ENCODE measurements at places on chromosomes 11 and 22.

- no peak for DNase-seq
These were observed 69.7 kb upstream of the RASD2 start for GRCh38 chr22:35470903-35471321.

DNA sequence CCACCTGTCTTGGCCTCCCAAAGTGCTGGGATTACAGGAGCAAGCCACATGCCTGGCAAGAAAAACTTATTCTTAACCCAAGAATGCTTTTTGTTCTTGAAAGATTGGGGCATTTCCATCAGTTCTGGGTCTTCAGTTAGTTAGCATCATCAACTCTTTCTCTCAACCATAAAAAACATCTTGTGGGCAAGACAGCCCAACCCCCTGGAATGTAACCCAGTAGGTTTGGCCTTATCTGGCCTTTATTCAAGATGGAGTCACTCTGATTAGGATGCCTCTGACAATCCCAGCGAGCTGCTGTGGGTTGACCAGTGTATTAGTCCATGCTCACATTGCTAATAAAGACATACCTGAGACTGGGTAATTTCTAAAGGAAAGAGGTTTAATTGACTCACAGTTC lies 9.2 kb upstream of the TPCN2 start:
- DNase-seq = no peak

DNA sequence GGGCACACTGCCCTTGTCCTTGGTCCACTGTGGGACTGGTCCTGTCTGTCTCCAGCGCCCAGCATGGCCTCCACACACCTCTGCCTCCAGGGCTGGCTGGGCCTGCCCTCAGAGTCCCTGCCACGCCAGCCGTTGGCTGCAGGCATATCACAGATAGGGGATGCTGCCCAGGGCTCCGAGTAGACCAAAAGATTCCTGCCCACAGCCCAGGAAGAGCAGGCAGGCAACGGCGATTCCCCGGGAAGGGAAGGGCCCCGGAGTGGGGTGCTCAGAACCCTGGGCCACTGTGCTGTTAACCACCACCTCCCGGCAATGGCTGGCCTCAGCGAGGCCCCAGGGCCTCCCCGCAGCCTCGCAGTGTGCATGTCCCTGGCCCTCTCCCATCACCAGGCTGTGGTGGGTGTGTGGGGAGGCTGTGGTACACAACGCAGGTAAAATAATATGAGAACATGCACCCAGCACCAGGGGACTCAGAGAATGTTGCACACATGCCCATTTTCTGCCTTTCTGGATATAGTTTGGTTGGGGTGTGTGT lies 2.2 kb downstream of the IFITM5 start:
- no peak for DNase-seq

GRCh38 chr11:119700536-119701346 lies 28.3 kb downstream of the NECTIN1 start:
- DNase-seq = no peak

DNA sequence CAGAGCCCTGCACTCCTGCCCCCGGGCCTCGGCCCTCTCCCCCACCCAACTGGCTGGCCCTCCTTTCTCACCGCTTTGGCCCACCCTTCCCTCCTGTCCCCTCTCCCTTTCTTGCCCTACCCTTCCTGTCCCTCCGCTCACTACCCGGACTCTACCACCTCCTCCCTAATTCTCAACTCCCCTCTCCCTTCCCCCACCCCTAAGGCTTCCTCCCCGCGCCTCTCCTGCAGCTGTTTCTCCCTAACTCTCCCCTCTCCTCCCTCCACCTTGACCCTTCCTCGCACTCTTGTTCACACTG lies 421 bp downstream of the SLC15A3 start:
- no peak for DNase-seq

DNA sequence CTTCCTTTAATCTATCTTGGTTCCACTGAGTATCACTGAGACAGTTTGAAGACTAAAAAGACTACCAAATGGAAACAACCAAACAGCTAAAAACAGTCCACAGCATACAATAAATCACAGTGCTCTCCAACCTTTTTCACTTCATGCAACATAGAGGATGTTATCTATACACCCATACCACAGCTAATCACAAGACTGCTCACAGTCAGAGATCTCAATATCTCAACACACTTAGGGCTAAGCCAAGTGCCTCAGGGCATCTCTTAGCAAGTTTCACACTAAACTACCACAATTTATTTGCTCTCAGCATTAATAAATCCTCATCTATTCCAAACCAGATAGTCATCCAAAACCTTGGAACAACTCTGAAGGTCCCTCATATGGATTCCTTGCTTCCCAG lies 129.4 kb downstream of the SBF2 start:
- DNase-seq = no peak

DNA sequence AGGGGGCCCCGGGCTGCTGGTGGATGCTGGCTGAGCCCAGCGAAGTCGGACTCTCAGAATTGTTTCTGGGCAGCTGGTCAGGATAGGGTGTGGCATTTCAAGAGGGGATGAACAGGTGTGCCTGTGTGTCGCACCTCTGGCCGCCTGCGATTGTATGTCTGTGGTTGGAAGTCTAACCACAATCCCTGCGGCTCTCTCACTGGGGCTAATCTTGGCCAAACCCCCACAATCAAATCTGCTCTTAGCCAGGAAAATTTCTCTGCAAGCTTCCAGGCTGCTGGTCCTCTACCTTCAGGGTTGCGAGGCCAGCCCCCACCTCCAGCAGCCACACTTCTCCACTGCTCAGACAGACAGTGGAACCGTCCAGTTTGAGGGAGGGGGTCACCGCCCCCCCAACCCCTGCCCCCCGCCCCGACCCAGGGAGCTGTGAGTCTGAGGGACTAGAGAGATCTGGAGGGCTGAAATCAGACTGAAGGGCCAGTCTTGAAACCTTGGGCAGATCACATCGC lies 953 bp downstream of the ATG16L2 start:
- DNase-seq = no peak

GRCh38 chr11:33027846-33028536 lies 11.4 kb upstream of the TCP11L1 start:
- DNase-seq = no peak

GRCh38 chr11:45354976-45355705 lies 69.0 kb upstream of the SYT13 start:
- DNase-seq = peak; percentile 88

DNA sequence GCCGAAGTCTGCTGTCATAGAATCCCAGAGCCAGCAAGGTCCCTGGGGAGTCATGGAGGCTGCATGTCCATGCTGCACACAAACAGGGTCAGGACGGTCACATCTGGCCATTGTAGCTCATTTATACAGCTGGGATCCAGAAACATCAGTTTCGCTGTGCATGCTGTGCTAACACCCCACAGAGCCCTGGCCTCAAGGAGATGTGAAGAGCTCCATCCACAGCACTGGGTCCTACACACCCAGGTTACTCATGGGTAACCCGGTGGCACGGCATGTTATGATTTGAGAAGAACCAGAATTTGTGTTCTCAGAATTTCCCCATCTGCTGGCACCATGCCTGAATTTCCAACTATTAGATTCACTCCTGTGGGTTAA lies 146.3 kb upstream of the ARHGAP20 start:
- DNase-seq = no peak

- no peak for DNase-seq
These were observed 28.6 kb downstream of the ARHGAP8 start for GRCh38 chr22:44780876-44781449.

- no peak for DNase-seq
These were observed 798 bp upstream of the OOSP3 start for GRCh38 chr11:59877784-59878183.

Measured in stimulated activated CD4-positive, alpha-beta T cell treated with anti-CD3 and anti-CD28 coated beads, Interleukin-4, amount 100 ng/mL, for 24 hours (primary cell).